ENCODE measurements at places on chromosomes 3 and 15.
A peak's percentile ranks its signal among the peaks of the same experiment; 100 is the strongest.

DNA sequence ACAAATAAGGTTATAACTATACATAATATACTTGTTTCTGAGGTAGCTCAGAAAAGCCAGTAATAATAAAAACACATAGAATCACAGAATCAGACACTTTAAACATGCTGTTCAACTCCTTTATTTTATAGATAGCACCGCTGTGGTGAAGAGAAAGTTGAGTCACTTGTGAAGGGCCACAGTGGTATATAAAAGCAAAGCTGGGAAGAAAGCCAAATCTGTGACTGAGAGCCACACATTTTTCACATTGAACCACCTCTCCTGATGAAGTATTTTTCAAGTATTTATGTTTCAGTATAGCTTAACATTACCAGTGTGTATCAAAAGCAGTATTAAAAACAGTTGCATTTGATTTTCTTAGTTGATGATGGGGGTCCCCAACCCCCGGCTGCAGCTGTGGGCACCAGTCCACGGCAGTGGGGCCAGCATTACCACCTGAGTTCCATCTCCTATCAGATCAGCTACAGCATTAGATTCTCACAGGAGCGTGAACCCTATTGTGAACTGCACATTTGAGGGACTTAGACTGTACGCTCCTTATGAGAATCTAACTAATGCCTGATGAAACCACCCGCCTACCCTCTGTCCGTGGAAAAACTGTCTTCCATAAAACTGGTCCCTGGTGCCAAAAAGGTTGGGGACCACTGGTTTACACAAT is 46.2 kb downstream of the TBL1XR1 start:
- DNase-seq: peak; percentile 82

- DNase-seq: no peak
Measured at GRCh38 chr3:187935623-187936156, 190.4 kb upstream of the BCL6 start.

DNA sequence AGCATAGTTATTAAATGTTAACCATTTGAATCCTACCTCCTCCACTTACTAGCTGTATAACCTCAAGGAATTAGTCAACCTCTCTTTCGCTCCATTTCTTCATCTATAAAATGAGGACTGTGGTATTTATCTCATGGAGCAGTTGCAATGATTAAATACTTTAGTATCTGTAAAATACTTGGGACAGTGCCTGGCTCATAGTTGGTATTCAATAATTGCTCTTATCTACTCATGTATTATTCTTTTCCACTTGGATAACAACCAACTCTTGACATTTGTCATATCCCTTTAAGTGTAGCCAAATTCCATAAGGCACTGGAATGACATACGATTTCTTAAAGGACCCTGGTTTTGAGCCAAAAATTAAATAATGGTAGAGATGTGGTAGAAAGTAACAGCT is 72.0 kb downstream of the FSIP1 start:
- no peak for DNase-seq

DNA sequence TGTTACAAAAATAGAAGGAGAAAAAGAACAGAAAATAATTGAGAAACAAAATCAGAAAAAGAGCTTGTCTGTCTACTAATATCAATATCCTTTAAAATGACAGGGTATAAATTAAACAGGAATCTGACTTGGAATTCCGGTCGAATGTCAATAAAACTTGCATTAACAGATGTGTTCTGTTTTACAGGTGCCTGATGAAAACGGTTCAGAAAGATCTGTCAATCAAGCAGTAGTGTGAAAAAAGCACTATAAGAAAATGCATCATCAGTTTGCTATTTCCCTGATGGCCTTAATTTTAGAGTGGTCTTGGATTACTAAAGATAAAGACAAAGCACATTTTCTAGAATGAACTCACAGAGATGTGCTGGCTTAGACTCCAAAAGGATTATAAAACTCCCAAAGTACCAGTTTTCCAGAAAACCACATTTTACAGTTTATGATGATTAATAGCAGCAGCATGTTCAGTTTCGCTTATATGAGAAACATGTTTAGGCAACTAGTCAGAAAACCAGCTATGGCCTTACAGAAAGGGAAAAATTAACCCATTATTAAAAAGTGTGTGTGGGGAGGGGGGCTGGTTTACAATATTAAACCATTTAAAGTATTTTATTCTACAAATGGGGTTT is 8.2 kb upstream of the C3orf38 start:
- DNase-seq: no peak

DNA sequence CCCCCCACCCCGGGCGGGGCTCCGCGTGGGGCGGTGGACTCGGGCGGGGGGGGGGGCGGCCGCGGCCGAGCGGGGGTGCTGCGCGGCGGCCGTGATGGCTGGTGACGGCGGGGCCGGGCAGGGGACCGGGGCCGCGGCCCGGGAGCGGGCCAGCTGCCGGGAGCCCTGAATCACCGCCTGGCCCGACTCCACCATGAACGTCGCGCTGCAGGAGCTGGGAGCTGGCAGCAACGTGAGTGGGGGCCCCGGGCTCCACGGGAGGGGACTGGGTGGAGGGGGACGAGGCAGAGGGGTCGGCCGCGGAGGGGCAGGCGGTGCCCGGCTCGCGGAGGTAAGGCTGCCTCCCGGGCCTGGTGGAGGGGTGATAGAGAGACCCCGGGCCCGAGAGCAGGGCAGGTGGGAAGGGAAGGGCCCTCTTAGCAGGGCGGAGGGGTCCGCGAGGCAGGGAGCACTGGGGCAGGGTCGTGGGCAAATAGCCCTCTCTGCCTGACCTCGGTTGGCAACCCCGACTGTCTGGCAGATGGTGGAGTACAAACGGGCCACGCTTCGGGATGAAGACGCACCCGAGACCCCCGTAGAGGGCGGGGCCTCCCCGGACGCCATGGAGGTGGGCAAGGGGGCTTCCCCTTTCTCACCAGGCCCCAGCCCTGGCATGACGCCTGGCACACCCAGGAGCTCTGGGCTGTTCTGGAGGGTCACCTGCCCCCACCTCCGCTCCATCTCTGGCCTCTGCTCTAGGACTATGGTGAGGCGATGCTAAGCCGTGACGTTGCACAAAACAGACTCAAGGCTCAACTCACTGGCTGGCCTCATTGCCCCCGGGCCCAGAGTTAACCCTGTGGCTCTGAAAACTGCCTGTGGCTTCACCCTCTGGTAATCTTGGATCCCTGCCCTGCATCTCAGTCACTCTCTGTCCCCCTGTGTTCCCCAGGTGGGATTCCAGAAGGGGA is at the start of gene ECE2:
Gene ECE2, plus strand, starts transcription at position 62 of the 950 bp plus-strand sequence. Its CDS starts 132 bp downstream, at position 194.
- DNase-seq: no peak

GRCh38 chr3:107345822-107346405 is 31.3 kb upstream of the CCDC54 start:
- DNase-seq: no peak

GRCh38 chr3:15982667-15983196 is 185.0 kb upstream of the ANKRD28 start:
- DNase-seq: peak; percentile 81

DNA sequence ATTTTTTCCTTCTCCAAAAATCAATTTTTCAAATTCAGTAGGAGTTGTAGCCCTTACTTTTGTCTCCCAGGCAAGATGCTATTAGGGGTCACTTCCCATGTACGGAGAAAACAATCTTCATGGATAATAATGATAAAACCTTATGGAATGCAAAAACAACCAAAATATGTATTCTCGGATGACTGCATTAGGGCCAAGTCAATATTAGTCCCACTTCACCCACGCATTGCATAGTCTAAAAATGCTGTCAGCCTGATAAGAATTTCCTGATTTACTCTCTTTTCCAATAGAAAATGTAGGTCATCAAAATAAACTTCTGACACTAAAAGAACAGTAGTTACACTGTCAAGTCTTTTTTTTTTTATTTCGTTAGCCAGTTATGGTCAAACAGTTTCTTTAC is 2.7 kb downstream of the VGLL3 start:
- DNase-seq: no peak

DNA sequence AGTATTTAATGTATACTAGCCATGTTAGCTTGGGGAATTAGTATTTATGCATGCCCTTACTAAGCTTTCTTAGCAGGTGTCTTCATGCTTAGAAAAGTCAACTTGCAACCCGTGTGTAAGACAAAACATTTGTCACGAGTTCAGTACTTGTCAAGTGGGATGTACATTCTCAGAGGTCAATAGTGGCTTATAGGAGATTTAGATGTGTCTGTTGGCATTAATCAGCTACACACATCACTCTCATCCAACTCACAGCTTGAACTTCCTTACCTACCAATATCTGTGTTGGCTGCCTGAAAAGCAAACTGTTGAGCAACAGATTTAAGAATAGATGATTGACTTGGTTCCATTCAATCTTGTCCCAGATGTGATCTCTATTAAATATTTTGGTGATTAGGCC is 109.5 kb downstream of the ROBO2 start:
- no peak for DNase-seq

- no peak for DNase-seq
Measured at GRCh38 chr3:47001731-47002170, 22.3 kb downstream of the NBEAL2 start.

- peak; percentile 18 for DNase-seq
Measured at GRCh38 chr3:170717410-170718402, 131.8 kb upstream of the SLC7A14 start.

DNA sequence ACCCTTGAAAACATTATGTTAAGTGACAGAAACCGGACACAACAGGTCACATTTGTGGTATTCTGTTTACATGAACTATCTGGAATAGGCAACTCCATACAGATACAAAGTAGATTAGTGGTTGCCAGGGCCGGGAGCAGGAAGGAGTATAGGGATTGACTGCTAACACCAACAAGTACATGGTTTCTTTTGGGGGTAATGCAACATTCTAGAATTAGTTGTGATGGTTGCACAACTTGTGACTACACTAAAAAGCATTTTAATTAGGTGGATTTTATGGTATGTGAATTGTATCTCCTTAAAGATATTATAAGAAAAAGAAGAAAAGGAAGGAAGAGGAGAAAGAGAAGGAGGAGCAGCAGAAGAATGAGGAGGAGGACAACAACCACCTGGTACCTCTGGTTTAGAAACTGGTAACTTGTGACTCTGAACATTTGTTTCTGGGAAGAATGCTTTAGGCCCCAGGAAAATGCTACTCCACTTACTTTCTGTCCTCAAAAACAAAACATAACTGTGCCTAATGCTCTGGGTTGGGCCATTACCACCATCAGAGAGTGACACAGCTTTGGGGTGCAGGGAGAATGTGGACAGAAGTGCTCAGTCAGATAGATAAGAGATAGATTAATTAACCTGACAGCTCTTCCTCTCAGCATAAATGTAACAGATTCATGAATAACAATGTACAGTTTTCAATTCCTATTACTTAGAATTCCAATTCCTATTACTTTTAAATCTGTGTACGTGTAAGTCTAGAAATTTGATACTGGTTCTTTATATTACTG is 20.3 kb downstream of the SETMAR start:
- no peak for DNase-seq

GRCh38 chr3:64533617-64534317 is 154.0 kb downstream of the ADAMTS9 start:
- DNase-seq: peak; percentile 85

GRCh38 chr3:87004883-87005282 is 13.9 kb upstream of the VGLL3 start:
- DNase-seq: no peak

GRCh38 chr15:80404057-80404760 is at the start of gene ARNT2:
TSS of gene ARNT2 (plus strand) at chr15:80404382. CDS start at chr15:80404516, 134 bp downstream.
- DNase-seq: no peak

- DNase-seq: no peak
Measured at GRCh38 chr15:61893146-61893545, 167.1 kb downstream of the VPS13C start.

GRCh38 chr15:65829130-65829764 is 37.2 kb upstream of the DENND4A start:
- peak; percentile 12 for DNase-seq

DNA sequence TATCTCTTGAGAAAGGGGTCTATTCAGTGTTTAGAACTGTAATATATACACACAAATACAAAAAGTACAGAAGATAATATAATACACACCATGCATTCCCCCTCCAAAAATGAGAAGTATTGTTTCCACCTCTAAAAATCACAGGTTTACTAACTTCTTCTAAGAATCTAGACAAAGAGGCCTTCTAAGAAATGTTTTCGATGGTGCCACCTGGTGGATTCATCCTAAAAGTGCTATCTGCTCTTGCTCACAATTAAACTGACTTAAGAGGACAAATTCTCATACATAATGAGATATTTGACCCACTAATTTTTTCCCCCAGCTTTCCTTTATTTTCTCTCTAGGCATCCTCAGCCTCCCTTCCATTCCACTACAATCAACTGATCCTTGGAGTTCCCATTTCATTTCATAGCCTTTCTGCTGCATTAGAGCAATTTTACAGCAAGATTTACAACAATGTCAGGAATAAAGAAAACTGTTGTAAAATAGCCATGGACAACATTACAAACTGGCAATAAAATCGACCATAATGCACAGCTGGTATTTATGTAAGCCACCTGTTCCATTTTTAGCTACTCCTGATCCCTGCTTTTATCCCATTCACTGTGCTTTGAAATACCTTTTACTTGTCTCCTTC is 124.6 kb downstream of the ARRDC4 start:
- peak; percentile 77 for DNase-seq

GRCh38 chr3:71657831-71658530 is 67.2 kb downstream of the EIF4E3 start:
- DNase-seq: peak; percentile 44

DNA sequence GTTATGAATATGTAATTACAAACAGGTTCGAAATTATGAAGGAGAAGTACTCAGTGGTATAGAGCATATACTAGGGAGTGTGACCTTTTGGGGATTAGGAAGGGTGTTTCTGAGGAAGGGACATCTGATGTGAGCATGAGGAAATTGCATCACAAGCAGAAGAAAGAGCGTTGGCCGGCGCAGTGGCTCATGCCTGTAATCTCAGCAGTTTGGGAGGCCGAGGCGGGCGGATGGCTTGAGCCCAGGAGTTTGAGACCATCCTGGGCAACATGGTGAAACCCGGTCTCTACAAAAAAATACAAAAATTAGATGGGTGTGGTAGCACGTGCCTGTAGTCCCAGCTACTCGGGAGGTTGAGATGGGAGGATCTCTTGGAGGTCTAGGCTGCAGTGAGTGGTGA is 6.9 kb downstream of the CMTM7 start:
- no peak for DNase-seq

DNA sequence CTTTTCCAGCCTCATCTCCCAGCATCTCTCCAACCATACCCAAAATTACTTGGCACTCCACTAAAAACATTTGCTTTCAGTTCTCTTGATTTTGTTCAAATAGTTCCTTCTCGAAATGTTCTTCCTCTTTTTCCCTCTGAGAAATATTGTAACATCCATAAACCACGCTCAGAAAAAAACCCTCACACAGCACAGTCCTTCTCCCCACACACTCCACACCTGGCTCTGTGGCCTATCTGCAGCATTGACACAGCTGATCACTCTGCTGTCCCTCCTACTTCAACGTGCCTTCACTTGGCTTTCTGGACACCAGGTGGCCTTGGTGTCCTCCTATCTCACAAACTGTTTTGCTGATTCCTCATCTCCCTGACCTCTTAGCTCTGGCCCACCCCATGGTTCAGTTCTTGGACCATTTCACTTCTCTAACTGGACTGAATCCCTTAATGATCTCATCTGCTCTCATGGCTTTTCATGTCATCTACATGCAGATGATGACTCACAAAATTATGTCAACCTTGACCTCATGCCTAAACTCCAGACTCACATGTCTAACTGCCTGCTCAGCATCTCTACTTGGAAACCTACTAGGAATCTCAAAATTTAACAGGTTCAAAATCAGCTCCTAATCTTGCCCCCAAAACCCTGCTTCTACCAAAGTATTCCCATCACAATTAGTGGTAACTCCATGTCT is 93.3 kb downstream of the TRIM42 start:
- no peak for DNase-seq

All from astrocyte of the cerebellum (primary cell).